ENCODE measurements at places on chromosomes 13 and 19.

DNA sequence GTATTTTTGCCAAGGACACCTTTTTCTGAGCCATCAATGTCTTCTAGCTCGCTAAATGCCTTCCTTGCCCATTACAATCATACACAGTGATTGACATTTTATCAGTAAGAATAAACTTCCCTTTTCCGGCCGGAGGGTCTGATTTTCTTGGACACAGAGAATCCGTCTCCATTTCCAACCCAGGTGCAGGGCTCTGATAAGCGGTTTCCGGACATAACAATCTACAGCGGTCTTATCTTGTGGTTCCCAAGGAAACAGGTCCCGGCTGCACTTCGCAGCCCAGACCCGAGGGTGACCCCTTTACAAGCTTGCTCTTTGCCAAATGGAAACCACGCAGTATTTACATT, 5.1 kb upstream of the ZNF77 start:
- DNase-seq = peak; percentile 26

DNA sequence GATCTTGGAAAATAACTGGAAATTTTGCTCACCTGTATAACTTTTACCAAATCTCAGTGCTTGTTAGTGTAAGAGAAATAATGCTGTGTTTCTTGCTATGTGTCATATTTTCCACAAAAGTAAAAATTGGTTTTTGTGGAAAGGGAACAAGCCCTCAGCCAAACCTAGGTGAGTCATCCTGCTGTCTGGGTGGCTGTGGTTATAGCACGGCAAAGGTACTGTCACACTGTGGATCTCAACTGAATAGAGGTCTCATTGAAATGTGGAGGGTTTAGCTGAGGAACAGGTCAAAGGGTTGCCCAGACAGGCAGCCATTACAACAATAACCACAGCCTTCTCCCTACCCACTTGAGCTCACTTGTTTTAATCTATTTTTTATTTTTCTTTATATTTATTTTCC, 338.8 kb upstream of the DACH1 start:
- no peak for DNase-seq

GRCh38 chr19:42528354-42529247, at the start of gene CEACAM1:
TSS of gene CEACAM1 (minus strand) at chr19:42528481. CDS start at chr19:42528374, 107 bp downstream.
- no peak for DNase-seq

DNA sequence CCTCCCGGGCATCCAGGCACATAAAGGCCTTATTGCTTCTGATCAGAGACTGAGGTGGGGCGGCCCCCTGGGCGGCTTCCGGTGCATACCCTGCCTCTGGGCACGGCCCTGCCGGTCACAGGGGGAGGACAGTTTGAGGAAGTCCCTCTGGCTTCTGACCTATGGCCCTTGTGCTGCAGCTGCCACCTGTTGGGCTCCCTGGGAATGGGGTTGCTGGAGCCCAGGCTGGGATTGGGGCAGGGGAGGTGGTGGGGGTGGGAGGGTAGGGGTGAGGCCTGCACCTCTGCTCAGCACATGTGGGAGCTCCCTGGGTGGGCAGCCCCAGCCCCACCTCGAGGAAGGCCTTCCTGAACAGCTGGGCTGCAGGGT, 10.7 kb downstream of the ANO8 start:
- no peak for DNase-seq

DNA sequence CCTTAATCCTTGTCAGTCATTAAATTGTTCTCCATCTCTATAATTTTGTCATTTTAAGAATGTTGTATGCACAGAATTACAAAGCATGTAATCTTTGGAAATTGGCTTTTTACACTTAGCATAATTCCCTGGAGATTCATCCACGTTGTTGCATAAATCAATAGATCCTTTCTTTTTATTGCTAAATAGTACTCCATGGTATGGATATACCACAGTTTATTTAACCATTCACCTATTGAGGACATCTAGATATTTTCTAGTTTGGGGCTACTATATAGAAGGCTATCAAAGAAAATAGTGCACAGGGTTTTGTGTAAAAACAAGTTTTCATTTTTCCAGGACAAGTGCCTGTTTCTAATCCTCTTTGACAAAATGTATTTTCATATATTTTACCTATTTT, 523.6 kb upstream of the KLF12 start:
- no peak for DNase-seq

- no peak for DNase-seq
Measured at GRCh38 chr13:104594806-104595205, 1528.6 kb upstream of the SLC10A2 start.

- no peak for DNase-seq
Measured at GRCh38 chr13:26914148-26914547, 153.6 kb upstream of the GPR12 start.

DNA sequence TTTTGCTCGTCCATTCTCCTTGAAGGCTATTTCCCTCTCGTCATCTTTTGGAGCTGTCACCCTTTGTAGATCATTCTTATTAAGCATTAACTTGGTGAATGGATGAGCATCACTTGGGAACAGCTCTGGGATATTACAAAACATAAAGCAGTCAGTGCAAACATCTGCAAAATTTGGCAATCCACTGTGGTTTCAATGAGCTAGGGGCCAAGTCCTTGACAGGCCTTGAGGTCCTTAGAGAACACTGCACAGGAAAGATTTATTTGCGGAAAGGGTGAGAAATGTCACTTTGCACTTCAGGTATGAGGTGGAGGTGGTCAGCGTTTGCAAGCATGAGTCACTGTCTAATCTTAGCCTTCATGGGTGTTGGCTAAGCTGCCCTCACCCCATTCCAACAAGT, 239.7 kb upstream of the MAB21L1 start:
- DNase-seq = no peak

DNA sequence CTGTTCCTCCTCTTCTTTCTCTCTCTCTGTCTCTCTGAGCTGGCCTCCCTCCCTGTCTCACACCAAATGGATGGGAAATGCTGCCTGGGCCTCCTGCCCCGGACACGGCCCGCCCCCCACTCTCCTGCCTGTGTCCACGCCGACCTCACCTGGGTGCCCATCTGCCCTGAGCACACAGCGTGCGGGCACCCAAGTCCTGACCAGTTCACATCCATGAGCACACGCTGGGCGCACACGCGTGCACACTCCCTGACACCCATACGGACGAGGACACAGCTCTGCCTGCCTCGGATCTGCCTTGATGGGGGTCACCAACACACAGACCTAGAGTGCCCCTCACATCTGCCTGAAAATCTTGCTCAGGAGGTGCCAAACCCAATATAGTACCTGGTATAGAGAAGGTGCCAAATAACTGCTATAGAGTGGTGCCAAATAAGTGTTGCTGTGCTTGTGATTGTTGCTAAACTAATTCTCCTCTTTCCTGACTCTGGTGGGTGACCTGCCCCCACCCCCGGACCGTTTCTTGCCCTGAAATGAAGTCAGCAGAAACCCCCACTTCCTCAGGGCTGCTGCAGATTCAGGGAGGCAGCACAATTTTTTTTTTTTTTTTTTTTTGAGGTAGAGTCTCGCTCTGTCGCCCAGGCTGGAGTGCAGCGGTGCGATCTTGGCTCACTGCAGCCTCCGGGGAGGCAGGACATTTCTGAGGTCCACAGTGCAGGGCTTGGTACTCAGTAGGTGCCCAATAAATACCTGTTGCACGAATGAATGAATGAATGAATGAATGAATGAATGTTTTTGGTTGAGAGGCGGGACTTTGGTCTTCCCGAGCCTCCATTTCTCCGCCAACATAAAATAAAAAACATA, 4.6 kb downstream of the NFIC start:
- no peak for DNase-seq

DNA sequence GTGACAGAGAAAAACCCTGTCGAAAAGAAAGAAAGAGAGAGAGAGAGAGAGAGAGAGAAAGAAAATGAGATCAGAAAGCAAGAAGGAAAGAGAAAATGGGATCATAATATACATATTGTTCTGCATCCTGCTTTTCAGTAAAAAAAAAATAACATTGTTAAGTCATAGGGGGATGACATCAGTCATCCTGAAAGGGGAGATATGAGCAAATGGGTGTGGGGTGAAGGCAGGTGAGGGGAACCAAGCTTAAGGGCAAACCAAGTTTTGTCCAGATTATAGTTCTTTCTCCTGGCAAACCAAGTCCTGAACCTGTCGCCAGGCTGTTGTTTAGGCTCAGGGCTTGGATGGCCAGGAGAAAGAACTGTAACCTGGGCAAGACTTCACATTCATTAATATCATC, 92.6 kb upstream of the TMTC4 start:
- no peak for DNase-seq

- DNase-seq = no peak
Measured at GRCh38 chr19:3670796-3671679, 29.2 kb downstream of the PIP5K1C start.

DNA sequence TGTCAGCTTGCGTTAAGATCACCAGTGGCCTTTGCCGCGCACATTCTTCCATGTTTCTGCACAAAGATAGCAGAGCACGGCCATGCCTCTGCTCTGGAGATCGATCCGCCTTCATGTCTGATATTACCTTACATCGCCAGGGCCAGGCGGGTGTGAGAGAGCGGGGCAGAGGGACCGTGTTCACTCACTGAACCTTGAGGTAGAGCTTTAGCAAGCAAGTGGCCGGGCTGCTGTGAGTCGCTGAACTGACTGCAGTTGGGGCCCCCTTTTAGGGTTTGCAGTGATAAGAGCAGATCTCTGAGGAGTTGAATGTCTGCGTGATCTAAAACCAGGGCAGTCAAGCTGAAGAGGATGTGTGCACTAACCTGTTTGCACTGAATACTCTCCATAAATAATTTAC, 275.4 kb upstream of the OBI1 start:
- DNase-seq = no peak

DNA sequence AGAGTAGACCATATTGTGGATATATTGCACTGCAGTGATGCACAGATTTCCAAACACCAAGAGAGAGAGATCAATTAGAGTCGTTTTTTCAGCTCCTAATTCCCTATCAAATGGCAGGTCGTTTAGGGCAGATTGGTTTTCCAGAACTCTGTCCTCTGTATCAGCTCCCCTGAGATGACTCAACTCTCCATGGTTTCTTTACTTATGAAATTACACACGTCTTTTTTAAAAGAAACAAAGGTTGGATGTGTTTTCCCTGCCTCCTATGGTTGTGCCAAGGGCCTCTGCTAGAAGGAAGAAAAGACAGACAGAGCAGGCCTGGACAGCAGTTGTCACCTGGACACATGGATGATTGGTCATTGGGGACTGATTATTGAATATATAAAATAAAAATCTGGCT, 478.1 kb upstream of the NBEA start:
- DNase-seq = no peak

GRCh38 chr19:35882114-35882832, 13.9 kb downstream of the APLP1 start:
- DNase-seq = peak; percentile 59

DNA sequence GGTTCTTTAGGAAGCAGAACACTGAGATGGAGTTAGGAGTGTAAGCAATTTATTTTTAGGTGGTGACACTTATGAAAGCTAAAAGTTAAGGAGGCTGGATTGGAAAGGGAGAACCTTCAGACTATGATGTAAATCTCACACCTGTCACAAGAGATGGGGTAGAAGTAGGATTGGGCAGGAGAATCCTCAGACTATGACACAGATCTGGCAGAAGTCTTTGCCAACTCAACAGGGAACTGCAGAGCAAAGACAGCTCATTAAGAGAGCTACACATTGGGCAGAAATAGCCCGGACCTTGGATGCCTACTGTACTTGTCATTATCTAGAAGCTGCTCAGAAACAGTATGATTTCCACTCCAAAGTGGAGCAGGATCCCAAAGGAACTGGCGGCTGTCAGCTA, 134.4 kb downstream of the DNAJC15 start:
- no peak for DNase-seq

DNA sequence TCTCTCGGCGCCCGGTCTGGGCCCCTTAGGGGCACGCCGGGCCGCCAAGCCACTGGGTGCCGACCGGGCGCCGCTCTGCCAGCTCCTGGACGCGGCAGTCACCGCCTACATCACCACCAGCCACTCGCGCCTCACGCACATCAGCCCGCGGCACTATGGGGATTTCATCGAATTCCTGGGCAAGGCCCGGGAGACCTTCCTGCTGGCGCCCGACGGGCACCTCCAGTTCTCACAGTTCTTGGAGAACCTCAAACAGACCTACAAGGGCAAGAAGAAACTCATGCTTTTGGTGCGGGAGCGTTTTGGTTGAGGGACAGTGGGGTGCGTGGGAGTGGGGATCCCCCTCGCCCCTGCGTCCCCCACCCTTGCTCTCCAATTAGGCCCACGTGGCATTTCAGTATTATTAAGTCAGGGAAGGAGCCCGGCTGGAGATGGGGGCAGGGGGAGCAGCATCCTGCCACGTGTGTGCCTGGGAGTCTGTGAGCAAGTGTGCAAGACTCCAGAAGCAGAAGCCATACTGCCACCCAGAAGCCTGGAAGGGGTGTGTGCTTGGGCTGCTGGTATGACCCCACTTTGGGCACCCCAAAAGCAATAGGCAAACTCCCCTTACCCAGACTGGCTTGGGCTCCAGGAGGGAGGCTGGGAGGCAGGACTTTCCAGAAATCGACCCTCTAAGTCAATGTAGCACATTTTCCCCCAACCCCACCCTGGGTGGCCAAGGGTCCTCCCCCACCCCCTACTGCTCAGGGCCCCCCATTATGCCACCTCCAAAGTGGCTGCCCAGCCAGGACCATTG, 35.7 kb downstream of the ZSWIM4 start:
- no peak for DNase-seq

GRCh38 chr13:75986818-75987217, 350.7 kb downstream of the LMO7 start:
- peak; percentile 33 for DNase-seq

DNA sequence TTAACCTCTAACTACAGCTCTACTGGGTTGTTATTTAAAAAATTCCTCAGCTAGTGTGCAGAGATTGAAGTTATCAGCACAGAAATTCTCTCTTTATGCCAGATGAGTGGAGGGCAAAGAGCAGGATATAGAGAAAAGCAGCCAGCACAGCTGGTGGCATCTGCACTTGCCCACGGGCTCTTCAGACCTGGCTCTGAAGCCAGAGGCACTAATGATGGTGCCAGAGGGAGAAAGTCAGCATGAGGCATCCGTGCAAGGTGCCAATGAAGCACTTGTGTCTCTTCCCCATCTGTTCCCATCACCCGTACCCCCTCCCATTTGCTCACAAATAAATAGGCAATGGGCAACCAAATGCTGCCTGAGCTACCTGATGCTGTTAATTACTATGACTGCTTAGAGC, 138.9 kb downstream of the OLFM4 start:
- no peak for DNase-seq

DNA sequence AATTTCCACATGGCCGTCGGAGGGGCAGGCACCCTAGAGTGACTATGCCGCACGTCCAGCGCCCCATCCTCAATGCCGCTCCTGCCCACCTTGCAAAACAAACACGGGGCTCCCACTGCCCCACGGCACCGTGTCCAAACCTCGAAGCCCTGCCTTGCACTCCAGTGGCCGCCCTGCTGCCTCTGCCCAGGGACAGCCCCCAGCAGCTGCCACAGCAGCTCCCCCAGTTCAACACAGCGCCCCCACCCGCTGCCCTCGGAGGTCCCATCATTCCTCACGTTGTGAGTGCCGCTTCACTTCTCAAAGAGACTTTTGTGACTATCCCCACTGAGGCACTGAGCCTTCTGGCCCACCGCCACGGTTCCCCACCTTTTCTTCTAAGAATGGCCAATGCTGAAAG, 22.3 kb upstream of the TMEM160 start:
- DNase-seq = no peak

- DNase-seq = no peak
Measured at GRCh38 chr19:50721441-50722137, 1.6 kb upstream of the CLEC11A start.
